Vagina (tissue), 2 donors: ENCODE measurements at places on chromosomes 4 and X.

GRCh38 chr4:82852751-82853285, 38.1 kb downstream of the SEC31A start:
- no peak for DNase-seq

DNA sequence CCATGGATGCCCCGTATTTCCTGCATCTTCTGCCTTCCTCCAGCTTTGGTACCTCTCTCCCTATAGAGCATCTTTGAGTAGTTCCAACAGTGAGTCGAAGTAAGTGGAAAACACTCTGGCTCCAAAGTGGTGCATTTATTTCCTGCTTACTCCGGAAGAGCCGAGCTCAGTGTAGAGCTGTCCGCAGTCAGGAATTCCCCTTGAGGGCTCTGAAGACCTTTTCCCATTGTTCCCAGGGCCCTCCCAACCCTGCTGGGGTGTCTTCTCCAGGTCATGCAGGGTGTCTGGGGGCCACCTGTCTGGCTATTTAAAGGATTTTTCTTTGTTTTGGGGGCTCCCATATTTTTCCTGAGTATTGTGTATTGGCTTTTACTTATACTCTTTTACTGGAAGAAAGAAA, 118.6 kb upstream of the MXRA5 start:
- DNase-seq: no peak

DNA sequence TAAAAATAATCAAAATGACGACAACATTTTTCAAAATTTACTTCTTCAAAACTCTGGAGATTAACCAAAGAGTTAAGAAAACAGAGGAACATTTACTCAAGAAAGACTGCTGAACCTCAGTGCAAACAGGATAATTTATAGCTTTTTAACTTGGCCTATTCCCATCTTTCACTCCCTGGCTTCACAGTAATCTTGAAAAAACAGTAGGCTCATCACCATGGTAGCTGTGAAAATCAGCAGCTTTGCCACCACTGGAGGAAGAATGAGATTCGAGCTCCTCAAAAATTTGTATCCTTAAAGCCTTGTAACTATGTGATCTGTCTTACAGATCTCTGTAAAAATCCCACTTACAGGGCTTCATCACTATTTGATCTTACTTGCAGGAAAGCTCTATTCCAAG, 447.7 kb upstream of the CTSO start:
- no peak for DNase-seq

DNA sequence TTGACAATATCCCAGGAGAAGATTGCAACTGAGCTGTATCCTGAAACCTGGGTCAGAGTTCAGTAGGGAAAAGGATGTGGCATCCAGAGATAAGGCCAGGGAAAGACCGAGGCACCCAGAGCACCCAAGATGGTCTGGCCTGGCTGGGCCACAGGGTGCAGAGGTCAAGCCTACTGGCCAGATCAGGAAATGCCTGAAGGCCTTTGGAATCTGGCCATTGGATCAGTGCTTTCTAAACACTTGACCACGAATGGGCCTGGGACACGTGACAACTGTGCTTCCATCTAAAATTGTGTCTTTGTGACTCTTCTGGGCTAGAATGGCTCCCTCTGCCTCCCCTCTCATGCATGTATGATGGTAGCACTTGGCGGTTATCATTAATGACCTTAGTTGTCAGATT, 316.9 kb downstream of the EVC2 start:
- no peak for DNase-seq

GRCh38 chr4:37858872-37859271, 32.0 kb upstream of the TBC1D1 start:
- no peak for DNase-seq
